ENCODE measurements at places on chromosomes 3 and 15.
A peak's percentile ranks its signal among the peaks of the same experiment; 100 is the strongest.

- no peak for DNase-seq
These were observed 67.8 kb downstream of the THSD4 start for GRCh38 chr15:71183063-71183462.

- DNase-seq: no peak
These were observed 26.8 kb downstream of the NFKBIZ start for GRCh38 chr3:101876142-101876541.

GRCh38 chr3:149270180-149270579 is 48.6 kb upstream of the CP start:
- no peak for DNase-seq

DNA sequence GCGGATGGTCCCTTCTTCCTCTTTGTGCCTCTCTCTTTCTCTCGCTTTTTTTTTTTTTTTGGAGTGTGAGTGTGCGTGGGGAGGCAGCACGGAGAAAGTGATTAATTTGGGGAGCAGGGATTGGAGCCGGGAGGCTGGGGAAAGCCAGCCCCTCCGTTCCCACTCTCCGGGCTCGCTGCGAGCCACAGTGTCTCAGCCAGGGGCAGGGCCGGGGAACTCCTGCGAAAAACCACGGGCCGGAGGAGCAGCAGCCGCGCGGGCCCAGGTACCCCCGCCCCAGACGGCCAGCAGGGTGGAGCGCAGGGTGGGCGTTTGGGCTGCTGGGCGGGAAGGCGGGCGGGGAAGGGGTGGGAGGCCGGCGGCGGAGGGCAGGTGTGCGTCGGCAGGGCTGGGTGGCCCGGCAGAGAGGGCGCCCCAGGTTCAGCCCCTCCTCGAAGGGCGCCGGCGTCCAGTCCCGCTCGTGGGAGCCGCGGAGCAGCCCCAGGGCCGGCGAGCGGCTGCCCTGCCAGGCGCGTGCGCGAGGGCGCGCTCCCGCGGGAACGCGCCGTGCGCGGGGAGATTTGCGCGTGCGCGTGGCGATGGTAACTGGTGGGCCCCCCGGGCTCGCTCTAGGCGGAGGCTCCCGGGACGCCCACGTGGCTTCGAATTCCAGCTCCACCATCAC is 1.4 kb downstream of the CHL1 start:
- DNase-seq: peak; percentile 62

GRCh38 chr3:128173200-128173599 is 19.9 kb downstream of the EEFSEC start:
- no peak for DNase-seq

GRCh38 chr15:58839485-58839884 is 68.4 kb downstream of the MINDY2 start:
- DNase-seq: no peak

DNA sequence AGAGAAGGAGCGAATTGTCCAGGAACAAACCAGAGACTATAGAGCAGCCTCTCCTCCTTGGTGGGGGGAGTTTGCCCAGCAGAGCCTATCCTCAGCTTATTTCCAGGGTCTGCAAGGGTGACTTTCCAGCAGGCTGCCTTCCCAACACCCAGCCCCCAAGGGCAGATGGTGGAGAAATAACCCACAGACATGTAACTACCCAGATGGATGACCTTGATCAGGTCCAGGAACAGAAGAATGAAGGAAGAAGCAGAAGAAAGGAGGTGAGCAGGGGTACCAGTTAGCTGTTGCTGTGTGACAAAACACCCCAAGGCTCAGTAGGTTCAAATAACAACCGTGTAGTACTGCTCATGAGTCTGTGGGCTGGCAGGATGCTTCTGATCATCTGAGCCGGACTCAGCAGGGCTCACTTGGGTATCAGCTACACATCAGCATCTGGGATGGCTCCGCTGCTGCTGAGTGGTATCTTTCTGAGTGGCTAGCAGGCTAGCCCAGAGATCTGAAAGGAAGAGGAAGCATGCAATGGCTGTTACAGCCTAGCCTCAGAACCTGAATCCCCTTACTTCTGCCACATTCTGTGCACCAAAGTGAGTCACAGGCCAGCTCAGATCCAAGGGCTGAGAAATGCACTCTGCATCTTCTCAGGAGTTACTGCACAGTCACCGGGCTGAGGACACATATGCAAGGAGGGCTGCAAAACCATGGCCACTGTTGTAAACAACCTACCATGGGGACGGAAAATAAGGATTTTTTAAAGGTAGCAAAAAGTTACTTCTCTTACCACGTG is 22.2 kb upstream of the TXNRD3 start:
- no peak for DNase-seq

DNA sequence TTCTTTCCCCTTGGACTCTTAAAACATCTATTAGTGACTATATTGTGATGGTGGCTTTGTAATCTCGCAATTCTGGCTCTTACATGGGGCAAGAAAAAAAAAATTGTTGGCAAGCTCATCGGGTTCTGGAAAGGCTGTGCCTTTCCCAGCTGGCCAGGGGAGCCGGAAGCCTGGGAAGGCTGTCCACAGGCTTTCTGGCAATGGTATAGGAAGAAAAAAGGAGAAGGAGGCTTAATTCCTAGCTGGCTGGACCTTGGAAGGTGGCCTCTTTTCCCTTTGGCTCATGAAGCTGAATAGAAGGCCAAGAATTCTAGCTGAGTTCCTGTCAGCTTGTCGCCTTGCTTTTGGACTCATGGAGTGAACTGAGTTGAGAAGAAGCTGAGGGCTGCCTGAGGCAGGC is 243.5 kb upstream of the SEMA6D start:
- DNase-seq: no peak

DNA sequence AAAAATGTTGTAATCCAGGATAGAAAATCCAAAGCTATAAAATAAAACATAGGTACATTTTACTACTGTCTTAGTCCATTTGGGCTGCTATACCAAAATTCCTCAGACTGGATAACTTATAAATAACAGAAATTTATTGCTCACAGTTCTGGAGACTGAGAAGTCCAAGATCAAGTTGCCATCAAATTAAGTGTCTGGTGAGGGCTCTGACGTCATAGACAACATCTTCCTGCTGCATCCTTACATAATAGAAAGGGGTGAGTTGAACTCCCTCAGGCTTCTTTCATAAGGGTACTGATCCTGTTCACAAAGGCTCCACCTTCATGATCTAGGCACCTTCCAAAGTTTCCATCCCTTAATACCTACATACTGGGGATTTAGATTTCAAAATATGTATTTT is 826.8 kb downstream of the NTRK3 start:
- DNase-seq: no peak

DNA sequence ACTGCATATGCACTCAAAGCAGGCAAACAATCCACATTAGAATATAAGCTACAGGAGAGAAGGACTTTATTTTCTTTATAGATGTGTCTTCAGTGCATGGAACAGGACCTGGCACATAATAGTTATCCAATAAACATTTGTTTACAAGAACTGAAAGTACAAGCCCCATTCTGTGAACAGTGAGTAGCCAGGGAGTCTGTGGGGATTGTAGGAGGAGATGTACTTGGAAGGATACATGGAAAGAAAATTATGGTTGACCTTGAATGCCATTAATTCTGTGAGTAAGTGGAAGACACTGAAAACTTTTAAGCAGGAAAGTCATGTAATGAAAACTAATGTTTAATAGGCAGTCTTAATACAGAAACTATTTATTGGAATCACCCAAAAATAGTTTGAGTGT is 28.3 kb downstream of the MASP1 start:
- DNase-seq: no peak

DNA sequence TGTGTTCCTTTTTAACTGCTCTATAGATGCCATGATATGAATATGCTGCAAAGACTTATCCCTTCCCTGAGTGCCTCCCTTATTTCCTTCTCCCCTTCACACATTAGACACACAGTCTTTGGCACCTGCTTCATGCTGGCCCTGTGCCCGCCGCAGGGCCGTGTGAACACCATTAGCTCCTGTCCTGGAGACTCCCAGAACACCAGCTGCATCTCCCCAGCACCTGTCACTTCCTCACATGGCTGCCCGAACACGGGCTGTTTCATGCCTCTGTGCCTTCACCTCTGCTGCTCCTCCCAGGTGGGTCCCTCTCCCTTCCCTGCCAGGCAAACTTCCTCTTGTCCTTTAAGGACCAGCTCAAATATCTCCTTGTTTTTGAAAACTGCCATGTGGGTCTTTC is 40.5 kb upstream of the SEC13 start:
- DNase-seq: no peak

DNA sequence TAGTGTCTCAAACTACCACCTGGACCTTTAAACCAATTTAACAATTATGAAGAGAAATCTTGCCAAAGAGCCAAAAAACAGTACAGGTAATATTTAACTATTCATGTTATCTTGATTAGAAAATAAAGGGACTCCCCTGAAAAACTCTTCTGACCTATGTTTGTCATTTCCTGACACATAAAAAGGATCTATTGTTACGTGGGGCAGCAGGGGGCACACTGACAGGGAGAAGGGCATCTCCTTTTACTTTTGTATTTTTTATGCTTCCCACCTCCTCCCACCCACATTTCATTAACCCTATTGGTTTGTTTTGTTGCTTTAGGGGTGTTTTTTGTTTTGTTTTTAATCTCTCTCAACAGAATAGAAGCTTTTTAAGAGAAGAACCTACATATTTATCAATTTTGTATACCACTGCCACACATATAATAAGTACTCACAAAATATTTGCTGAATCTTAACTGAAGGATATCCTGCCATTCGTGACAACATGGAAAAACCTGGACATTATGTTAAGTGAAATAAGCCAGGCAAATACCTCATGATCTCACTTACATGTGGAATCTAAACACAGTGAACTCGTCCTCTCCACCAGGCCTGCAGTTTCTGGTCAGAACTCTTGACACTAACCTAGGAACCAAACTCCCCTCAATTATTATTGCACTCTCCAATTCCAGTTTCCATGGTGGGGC is 17.7 kb downstream of the STAG1 start:
- DNase-seq: no peak

DNA sequence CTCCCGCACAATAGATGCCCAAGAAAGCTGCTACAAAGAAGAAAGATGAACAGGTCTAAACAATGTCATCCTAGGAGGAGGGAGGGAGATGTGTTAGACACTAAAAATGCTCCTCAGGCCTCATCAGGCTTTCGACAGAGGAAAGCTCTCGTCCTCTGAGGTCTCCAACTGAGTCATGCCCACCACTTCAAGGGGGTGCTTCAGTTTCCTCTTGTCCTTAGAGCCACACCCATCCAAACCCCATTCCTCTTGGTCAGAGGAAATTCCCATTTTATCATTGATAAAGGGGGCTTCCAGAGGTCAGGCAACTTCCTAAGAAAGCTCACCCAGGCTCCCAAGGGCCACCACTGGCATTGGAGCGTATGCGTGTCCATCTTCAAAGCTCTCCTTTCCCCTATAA is 50.1 kb downstream of the HEG1 start:
- no peak for DNase-seq

DNA sequence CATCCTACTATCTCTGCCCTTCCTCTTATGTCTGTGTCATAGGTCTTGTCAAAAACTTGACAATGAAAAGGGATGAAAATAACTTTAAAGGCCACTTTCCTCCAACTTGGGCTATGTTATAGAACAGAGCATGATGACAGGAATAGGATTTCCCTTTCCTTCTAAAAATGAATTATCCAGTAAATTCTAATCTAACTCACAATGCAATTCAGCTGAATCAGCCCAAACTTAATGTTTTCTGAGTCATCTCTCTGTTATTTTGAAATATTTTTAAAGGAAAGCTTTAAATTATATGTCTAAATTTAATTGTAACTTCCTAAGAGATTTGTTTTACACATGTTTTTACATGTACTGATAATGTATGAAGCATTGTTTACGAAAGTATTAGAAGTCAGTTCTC is 258.5 kb downstream of the BBX start:
- no peak for DNase-seq

DNA sequence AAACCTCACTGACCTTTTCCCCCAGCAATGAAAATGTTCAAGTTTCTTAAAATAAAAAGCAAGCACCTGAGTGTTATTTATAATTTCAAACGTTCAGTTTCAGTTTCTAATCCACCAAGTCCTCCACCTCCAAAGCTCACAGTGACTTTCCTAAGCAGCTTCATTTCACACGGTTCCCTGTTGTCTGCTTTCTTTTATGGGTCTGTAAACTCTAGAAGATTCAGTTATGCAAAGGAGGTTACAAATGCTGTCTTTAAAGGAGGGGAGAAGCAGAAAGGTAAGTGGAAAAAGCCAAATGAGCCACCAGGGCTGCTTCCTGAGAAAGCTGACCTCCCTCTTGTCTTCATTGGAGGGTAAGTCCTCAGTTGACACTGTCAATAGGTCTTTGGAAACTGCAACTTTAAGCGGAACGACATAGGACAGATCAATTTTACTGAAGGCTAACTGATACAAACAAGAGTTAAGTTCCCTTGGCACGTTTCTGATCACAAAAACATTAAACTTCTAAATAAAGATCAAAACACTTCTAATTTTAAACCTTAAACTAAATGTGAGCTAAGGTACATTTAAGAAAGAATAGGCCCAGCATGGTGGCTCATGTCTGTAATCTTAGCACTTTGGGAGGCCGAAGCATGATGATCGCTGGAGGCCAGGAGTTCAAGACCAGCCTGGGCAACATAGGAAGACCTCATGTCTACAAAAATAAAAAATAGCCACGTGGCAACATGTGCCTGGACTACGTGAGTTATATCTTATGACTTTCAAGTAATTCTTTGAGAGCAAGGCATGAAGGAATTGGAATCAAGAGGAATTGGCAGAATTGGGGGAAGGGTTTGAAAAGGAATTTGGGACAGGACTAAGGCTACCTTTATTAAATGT is 151.9 kb upstream of the UBE2E1 start:
- no peak for DNase-seq

DNA sequence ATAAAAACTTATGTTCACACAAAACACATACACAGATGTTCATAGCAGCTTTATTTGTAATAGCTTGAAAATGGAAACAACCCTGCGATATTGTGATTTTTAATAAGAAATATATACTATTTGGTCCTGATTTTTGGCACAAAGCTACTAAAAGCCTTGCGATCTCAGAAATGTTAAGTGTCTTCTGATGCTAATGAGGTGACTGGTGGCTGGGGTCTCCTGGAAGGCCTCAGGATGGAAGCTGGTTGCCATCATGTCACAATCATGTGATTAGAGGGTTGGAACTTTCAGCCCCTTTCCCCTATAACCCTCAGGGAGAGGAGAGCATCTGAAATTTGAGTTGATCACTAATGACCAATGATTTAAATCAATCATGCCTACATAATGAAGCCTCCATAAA is 278.4 kb upstream of the UBE2E1 start:
- no peak for DNase-seq

DNA sequence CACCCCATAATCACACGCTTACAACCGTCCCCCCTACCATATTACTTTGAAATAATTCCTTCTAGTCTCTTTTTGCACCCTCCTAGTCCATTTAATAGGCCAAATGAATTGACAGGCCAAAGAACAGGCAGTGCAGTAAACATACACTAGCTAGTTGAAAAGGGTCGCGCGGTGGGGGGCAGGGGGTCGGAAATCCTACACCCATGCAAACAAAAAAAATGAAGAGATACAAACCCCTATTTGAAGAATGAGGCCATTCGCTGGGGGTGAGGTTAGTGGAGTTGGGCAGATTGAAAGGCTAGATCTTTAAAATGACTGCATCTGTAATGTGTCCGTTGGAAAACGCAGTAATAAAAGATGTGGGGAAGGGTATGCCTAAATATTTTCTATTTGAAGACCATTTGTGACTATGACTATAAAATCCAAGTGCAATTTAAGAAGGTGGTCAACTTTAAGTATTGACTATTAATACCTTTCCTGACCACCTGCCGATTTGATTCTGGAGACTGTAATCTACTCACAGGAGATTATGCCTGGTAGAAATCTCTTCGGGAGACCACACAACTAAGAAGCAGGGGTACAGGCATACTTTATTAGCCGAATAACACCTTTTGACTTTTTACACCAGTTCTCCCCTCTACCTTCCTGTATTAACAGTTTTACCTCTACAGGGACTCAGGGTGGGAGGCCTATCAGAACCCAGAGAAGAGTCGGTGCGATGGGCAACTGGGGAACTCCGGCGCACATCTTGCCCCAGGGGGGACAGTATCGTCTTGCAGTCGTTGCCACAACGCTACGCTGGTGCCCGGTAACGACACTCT is 762 bp upstream of the ARL6 start:
- DNase-seq: peak; percentile 19
